ENCODE measurements at places on chromosomes 13 and 19. TPM values are rescaled to one million over a fixed set of nuclear protein-coding genes. Genes with fewer than 3 reads are reported as not detected.

- DNase-seq = no peak
Observed at GRCh38 chr13:109281017-109281902, 505.1 kb downstream of the IRS2 start.

DNA sequence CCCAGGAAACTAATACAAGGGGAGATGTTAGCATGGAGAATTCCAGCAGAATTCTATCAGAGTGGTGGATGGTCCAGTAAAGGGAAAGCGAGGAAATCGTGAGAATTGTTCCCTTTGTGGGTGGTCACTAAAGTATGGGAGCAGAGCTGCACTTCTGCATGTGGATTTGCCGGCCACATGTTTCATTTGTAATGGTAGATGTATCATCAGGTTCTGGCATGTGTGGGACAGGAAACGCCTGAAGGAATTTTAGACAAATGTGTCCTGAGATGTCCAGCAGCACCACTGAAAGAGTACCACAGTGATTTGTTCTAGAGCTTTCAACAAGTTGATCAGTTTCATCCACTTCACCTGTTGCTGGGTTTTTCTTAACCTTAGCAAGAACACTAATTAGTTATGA lies 308.4 kb downstream of the SHISA2 start:
- DNase-seq = no peak

DNA sequence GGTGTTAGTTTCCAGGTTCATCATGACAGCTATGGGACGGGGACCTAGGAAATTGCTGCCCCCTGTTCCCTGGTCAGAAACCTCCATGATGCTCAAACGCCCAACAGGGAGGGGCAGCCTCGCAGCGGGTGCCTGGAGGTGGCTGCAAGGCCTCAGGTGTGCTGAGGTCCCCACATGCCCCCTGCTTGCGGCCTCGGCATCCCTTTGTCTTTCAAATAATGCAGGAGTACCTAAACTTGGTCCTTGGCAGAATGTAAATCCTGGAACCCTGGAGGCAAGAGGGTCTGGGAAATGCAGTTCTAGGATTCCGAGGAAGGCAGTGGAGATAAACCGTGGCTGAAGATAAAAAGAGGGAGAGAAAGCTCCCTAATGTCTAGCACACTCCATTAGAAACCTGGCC lies 52.4 kb downstream of the SKA3 start:
- no peak for DNase-seq

Gene BICRA
- 11.5 TPM for total RNA-seq

Gene NCR1
- not detected for total RNA-seq

Gene C19orf38
- 0.44 TPM for total RNA-seq

DNA sequence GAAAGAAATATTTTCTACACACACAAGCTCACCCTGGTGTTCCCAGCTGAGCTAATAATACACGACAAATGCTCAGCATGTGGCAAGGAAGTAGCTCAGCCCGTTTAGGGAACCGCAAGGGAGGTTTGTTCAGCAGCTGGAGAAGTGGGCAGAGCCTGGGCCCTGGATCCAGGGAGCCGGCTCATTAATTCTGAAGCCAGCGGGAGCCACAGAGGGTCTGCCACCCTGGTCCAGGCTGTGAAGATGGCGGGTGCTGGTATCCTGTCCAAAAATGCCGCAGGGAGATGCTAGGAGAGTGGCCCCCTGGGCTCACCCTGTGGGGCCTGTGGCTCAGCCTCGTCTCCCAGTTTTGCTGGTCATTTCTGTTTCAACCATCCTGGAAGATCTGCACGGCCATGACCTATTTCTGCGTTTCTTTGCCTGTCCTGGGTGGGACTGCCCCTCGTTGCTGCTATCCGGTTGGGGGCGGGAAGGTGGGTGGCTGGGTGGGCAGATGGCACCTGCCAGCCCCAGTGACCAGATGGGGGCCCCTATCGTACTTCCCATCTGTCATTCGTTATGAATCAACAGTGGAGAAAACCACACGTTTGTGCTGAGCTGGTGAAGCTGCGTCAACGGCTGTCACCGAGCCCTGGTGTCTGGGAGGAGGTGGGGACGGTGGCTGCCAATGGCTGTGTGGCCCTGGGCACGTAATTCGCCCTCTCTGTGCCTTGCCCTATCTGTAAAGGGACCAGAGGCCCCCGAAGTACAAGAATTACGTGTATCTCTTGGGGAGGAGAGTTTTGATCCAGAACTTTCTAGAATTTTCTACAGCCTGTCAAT lies 2.7 kb upstream of the GNA15 start:
- DNase-seq = peak; percentile 76

DNA sequence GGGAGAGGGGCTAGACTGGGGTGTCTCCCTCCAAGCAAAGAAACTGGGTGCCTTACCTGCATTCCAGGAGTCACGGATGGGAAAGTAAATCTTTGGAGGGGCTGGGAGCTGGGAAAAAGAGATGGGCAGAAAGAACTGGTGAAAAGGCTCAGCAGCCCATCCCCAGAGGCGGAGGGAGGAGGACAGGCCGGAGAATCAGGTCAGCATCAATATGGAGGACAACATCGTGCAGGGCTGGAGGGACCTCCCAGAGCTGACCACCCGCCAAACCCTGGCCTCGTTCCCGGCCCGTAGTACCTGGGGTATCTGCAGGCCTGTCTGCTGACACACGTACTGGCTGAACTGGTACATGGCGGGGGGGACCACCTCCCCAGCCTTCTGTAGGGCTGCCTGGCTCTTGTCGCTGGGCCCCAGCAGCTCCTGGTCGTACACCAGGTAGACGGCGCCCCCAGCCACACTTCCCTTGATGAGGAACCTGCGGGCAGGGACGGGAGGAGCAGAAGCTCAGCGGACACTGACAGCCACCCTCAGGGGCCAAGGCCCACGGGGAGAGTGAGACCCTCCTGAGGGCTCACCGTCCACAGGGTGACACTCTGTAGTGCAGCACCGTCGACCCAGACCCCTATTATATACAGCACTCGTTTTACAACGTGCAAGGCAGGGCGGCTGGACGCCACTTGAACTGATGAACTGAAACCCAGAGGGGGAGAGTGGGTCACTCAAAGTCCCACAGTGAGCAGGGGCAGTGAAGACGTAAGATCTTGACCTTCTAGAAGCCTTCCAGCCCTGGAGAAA lies 830 bp downstream of the MICOS13 start:
- no peak for DNase-seq

GRCh38 chr19:12956446-12957388 lies at the start of gene GADD45GIP1:
Gene GADD45GIP1 (minus strand): TSS chr19:12957223. CDS start chr19:12957212, 11 bp downstream.
- peak; percentile 63 for DNase-seq

- no peak for DNase-seq
Observed at GRCh38 chr19:38386971-38387549, 774 bp downstream of the GGN start.

GRCh38 chr13:73794755-73795154 lies 339.4 kb downstream of the KLF12 start:
- DNase-seq = no peak

DNA sequence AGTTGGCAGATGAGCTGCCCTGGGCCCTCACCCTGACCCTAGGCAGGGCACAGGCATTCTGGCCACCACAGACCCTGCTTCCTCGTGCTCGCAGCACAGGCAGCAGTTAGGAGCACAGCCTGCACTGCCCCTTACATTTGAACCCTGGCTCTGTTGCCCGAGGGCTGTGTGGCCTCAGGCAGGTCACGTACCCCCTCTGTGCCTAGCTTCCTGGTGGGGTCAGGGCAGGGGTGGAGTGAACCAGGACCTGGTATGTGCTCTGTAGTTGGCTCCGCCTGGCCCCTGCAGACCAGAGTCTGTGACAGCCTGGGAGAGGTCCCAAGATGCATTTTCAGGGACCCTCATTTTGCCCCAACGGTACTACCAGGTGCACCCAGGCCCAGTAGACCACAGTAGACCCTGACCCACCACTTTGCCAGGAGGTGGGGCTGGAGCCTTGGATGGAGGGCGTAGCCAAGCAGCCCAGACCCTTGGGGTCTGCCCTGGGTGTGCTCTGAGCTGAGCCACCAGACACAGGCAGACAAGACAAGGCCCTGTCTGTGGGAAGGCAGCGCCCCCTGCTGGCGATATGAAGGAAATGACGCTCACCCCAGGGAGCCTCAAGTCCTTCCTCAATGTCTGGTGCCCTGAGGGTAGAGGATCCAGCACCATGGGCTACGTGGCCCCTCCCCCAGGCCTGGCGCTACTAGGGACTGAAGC lies 9.1 kb downstream of the LYL1 start:
- DNase-seq = peak; percentile 72

- DNase-seq = no peak
Observed at GRCh38 chr19:16206046-16206605, 8.4 kb downstream of the AP1M1 start.

Gene CARD8
- 132 TPM for total RNA-seq

DNA sequence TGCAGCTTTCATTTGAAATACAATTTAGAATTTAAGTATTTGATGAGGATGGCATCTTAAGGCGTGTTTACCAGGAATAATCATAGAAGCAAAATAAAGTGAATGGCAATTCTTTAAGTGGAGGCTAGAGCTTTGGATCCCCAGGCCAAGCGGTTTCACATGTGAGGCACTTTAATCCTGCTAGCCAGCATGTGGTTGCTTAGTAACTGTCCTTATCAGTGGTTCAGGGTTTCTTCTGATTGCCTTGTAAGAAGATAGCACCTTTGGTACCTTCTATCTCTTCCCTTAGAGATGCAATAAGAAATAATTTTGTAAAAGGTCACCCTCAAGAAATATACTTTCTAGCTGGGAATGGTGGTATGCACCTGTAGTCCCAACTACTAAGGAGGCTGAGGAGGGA lies 38.9 kb upstream of the SERP2 start:
- DNase-seq = no peak

DNA sequence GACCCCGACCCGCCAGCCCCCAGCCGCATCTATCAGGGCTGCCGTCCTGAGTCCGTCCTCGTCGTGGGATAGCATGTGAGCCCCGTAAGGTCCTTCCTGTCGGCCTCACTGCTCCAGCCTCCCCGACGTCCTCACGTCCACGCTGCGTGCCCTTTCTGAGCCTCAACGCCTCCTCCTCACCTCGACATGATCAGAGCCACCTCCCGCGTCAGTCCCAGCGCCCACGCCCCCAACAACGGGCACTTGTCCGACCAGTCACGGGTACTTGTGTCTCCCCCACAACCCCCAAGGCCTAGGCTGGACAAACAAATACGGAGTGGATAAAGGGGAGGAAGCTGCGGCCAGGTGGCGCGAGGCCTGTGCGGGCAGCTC lies 665 bp downstream of the ZNF497 start:
- peak; percentile 66 for DNase-seq

DNA sequence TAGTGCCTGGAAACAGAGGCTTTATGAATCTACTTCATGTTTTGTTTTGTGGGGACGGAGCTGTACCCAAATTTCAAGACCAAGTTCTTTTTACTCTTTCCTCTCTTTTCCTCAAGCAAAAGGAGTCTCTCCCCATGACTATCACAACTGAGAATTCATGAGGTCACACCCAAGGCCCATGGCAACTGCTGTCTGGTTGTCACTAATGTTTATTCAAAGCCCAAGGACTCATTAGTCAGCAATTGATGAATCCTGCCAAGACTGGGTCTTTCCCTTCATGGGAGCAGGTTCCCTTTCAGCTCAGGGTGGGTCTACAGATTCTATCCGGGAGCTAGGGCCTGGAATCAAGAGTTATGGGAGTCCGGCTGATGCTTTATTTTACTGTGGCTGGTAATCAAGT lies 441.5 kb upstream of the PCDH20 start:
- DNase-seq = no peak

DNA sequence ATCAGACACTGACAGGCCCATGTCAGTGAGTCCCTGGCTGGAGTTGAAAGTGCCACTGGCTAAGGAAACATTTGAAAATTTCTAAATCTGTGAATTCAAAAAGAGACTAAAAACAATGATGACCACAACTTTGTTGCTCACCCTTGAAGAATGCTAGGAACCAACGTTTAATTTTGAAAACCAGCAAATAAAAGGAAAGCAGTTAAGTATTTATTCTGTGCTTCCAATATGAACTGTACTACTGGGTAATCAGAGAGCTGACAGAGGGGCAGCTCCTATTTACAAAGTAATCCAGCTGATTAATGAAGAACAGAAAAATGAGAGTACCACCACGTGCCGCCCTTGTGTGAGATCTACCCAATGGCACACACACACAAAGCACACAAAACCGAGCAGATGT lies 44.7 kb upstream of the LATS2 start:
- DNase-seq = no peak

GRCh38 chr19:1524972-1525325 lies 1.1 kb downstream of the PLK5 start:
- no peak for DNase-seq

DNA sequence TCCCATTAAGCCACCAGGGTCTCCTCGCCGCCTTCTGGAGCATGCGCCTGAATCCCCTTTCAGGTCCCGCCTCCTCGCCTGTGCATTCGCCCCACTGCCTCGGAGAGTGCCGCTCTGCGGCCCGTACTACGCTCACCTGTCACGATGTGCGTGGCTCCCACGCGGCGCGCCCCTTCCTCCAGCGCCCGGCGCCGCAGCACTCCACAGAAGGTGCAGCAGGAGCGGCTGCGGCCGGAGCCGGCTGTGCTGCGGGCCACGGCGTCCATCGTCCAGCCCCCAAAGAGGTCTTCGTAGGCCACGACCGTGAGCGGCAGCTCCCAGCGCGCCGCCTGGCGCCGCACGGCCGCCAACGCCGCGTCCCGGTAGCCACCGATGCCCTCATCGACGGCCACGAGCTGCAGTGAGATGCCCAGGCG lies 4.3 kb downstream of the CTU1 start:
- DNase-seq = no peak

DNA sequence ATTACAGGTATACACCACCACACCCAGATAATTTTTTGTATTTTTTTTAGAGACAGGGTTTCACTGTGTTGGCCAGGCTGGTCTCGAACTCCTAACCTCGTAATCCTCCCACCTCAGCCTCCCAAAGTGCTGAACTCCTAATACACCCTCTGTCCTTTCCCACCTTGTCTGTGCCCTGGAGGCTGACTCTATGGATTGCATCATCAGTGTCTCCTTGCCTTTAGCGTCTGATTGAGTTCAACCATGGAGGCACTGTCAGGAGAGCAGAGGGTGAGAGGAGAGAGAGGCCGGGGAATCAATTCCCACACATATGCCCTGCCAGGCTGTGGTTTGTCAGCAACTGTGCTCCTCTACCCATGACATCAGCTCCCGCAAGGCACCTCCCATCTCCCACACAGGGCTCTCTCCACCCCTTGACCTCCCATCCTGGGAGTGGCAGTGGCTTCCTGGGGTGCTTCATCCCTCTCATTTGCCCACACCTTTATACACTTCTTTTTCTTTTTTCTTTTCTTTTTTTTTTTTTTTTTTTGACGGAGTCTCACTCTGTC lies 12.6 kb upstream of the LILRB4 start:
- no peak for DNase-seq

Gene PSPN
- total RNA-seq = 1.6 TPM

DNA sequence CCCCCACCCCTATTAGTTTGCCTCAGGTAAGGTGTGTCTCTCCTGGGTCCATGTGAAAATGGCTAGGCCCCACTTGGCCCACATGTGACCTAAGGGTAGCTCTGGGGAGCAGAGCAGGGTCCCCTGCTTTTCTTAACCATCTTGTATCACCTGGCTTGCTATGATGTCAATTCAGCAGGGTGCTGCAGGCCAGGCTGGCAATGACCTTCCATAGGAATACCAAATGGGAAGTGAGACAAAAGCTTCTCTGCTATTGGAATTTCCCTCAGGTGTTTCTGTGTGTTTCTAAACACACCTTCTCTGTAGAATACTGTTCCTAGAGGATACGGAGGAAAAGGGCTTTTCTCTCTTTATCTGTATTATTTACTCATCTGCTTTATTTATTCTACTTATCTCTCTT lies 35.7 kb upstream of the DACH1 start:
- no peak for DNase-seq

- DNase-seq = no peak
Observed at GRCh38 chr19:39386557-39386956, 4.3 kb downstream of the PAF1 start.

Data from CD8-positive, alpha-beta memory T cell (primary cell).